ENCODE measurements at places on chromosomes 2 and 18.

DNA sequence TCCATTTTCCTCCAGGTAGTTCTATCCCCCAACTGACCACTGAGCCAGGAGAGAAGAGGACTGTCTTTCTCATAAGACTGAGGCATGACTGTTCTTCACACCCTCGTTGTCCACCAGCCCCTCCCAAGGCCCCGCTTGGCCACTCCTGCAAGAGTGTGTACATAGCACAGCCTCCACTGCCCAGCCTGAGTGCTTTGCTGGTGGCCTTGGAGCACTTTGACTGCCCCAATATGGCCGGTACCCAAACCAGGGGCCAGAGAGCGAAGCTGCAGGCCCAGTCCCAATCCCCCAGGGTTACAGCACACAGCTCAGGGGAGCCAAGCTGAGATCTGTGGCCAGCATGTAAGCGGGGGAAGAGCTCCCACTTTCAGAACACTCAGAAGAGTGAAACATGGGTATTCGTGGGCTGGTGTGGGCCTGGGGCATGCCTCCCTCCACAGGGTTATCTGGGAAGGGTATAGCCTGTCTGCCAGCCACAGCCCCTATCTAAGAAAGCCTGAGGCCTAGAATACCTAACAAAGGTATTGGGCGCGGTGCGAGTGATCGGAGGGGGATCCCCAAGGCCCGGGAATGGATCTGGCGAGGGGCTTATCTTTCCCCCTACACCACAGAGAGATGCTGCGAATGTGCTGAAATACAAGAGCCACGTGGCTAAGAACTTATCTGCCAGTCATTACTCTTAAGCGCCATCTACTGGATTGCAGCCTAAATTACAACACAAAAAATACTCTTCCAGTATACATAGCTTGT lies 163.8 kb downstream of the WDPCP start:
- DNase-seq: no peak

DNA sequence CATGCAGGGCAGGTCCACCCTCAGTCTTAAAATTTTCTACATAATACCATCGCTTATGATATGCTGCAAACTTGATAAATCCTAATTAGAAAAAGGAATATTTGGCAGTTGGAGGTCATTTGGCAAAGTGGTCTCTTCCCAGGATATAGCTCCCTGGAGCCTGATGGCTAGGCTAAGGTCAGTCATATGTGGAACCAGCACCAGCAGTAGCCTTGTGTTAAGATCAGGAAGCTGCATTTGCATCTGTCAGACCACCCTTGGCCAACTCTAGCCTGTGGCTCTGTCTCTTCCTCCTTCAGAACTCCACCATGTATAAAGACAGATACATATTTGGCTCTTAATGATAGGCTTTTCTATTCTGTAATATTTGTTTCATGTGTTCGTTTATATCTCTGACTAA lies 5.4 kb upstream of the HK2 start:
- no peak for DNase-seq

GRCh38 chr2:24237313-24237712 lies 62.5 kb downstream of the FAM228A start:
- no peak for DNase-seq

- DNase-seq: no peak
These were observed 32.9 kb downstream of the CENPO start for GRCh38 chr2:24825883-24826772.

- DNase-seq: no peak
These were observed 9.1 kb upstream of the COL3A1 start for GRCh38 chr2:188964976-188965546.

DNA sequence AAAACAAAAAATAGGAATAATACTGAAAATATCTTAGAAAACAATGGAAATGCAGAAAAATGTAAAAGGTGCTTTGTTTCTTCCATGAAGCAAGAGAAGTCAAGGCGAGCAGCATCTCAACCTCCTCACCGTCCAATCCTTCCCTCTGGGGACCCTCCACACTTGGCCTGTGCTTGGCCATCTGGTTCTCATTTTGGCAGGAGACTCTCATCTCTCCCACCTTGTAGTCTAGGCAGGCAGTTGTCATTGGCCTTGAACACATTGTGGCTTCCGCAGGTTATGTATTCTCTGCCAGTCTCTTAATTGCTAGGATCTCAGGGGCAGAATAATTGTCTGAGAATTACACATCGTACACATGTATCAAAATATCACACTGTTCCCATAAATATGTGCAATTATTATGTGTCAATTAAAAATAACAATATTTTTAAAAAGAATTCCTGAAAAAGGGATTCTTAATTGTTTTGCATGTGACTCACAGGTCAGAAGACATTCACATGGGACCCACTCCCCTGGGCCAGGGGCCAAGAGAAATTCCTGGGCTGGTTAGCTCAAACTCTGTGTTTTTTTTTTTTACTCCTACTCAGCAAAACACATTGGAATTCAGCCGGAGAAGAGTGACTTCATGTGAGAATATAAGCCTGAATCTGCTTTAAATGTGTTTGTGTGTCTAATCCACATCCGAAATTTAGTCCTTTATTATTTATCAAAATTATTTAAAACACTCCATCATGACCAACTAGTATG lies 14.0 kb upstream of the ANKRD62 start:
- no peak for DNase-seq

- DNase-seq: no peak
These were observed 45.9 kb downstream of the IL1R2 start for GRCh38 chr2:102037681-102038080.

DNA sequence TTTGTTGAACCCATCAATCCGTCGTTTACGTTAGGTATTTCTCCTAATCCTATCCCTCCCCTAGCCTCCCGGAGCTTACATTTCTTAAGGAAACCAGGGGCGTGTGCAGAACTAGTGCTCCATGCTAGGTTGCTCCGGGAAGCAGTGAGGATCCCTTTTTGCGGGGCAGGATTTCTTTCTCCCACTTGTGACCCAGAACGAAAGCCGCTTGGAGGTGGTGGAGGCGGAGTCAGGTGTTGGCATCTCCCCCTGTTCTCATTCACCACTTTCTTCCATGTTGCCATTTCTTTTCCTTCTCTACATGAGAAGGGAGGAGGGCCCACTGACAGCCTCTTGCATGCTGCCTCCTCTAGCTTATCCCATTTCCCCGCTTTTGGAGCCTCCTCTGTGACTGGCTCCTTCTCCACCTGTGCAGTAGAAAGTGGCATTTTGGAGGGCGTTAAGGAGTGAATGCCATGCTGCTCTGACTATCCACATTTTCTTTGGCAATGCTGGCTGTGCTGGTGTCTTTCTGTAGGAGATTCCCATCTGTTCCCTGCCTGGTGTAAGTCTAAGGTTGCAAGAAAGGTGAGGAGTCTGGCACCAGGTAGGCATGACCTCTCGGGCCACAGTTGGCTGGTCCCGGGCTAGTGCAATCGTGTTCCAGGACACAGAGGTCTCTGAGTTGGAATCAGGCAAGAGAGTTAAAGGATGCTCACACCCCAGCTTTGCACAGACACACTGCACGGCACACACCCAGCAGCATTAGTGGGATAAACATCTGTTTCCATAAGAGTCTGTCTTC lies 89.5 kb downstream of the ACKR3 start:
- no peak for DNase-seq

GRCh38 chr2:226611944-226612318 lies 187.7 kb downstream of the IRS1 start:
- DNase-seq: no peak

DNA sequence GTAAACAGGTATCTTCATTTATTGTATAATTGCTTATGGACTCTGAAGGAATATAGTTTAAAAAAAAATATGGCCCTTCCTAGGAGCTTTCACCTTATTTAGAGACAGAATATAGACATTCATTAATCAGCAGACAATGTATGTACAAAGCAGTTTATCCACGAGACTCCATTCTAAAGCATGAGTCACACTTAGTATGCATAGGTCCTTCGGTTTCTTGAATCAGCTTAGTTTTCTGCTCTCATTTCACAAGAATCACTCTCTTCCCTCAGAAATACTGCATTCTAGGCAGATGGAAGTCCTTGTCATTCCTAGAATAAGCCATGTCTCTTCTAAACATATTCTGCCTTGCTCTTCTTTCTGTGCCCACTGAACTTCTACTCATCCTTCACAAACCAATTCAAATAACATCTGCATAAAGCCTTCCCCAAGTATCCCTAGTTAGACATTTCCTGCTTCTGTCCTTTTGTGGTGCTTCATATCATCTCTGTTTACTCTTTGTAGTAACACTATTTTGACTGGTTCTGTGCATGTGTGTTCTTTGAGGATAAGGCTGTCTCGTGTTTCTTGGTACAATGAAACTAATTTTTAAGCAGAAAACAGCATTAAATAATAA lies 84.5 kb downstream of the PTRHD1 start:
- no peak for DNase-seq

GRCh38 chr18:54671291-54671881 lies 80.3 kb downstream of the DYNAP start:
- DNase-seq: no peak

- DNase-seq: no peak
These were observed 119.1 kb downstream of the CCDC74A start for GRCh38 chr2:131646669-131647297.

DNA sequence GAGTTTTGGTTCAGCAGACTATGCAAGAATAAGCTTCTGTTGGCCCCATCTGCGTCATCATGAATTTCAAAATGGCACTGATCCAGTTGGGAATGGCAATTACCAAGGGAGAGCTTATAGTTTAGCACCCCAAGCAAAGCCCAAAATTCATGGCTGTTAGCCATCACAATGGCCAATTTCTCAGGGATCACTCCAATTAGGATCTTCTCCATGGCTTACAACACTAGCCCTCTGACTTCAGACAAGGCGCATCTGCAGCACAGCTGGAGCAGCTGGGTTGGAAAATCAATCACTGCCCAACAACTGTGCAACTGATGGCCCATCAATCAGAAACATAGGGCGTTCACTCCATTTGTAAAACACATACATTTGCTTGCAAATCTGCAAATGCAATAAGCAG lies 273.6 kb downstream of the SRBD1 start:
- DNase-seq: no peak

- DNase-seq: no peak
These were observed 91.8 kb downstream of the FMNL2 start for GRCh38 chr2:152426801-152427200.

DNA sequence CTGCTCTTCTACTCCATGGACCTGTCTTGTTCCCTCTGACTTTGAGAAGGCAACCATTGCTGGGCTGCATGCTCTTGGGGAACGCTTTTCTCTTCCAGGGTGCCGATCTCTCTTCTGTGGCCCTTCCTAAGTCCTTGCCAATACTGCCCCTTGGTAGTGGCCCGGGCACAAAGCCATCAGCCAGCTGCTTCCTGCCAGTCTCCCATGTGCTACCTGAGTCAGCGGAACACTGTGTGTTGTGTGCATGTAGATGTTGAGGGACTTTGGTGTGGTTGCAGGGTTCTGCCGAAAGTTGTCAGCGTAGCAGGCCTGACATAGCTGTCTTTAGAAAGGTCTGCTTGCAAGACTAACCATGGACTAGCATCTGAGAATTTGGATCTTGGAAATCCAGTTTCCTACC lies 35.4 kb downstream of the MGAT5 start:
- DNase-seq: no peak

DNA sequence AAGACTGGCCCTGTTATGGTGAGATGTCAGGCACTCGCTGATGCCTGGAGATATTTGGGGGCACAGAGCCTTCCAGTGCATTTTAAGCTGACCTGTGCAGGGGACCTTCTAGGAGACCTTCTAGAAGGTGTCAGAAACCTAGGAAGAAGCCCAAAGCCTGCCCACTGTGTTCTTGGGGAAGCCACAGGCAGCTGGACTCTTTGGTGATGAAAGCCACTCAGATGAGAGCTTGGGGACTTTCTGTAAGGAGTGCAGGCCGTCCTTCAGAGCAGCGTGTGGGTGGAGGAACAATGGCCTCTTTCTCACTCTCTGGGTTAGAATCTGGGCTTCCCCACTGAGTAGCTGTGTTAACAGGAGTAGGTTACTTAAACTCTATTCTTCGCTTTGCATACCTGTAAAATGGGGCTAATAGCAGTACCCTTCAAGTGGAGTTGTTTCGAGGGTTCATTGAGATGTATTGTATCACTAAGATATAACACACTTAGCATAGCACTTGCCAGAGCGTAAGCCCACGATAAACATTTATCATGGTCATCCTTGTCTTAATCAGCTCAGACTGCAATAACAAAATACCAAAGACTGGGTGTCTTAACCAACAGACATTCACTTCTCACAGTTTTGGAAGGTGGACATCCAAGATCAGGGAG lies 322.3 kb upstream of the EPAS1 start:
- no peak for DNase-seq

DNA sequence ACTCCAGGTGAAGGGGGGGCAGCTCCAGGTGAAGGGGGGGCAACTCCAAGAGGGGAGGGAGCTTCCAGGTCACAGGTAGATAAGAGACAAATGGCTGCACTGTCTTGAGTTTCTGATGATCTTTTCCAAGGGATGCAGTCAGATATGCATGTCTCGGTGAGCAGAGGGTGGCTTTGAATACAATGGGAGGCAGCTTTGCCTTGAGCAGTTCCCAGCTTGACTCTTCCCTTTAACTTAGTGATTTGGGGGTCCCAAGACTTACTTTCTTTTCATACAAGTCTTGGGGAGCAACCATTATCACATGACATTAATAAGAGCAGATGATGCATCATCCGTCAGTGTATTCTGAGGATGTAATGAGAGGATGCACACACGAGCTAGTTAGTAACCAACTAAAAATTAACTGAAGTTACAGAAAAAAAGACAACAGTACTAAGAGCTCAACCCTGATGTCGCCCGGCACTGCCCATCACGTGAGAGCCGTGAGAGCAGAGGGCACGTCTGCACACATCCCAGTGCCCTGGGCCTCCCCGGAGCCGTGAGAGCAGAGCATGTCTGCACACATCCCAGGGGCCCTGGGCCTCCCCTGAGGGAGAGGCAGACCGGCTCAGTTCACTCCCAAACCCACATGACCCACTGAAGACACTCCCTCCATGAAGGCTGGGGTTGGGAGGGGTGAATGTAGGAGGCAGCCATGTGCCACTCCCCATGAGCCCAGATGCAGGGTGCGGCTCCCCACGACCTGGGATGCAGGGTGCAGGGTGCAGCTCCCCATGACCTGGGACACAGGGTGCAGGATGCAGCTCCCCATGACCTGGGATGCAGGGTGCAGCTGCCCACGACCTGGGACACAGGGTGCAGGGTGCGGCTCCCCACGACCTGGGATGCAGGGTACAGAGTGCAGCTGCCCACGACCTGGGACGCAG lies 39.4 kb downstream of the PXDN start:
- DNase-seq: no peak

DNA sequence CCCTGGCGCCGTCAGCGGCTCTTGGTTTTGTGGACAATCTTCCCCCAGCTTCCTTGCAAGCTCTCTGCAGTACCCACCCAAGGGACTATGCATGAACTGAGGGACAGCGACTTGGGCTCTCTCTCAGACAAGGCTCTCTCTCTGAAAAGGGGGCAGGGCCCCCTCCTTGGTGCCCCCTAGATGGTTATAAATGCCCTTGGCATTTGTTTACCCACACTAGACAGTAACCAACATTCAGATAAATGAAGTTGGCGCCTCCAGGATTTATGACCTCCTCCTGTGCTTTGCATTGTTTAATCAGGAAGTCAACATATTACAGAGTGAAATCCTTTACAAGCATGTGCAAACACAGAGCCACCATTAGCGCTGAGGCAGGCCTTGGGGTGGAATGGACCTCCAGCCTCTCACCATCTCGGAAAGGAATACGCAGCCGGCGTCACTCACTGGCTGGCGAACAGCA lies 547.4 kb upstream of the ID2 start:
- DNase-seq: no peak

- no peak for DNase-seq
These were observed 2.9 kb upstream of the RRM2 start for GRCh38 chr2:10119601-10120157.

- no peak for DNase-seq
These were observed 1.6 kb upstream of the LRRFIP1 start for GRCh38 chr2:237625777-237626176.

- no peak for DNase-seq
These were observed at the start of gene VAMP5 for GRCh38 chr2:85584354-85584856. Gene VAMP5, plus strand, starts transcription at chr2:85584431. Its CDS starts 60 bp downstream, at chr2:85584491.
